ENCODE measurements at places on chromosomes 1 and 21.

DNA sequence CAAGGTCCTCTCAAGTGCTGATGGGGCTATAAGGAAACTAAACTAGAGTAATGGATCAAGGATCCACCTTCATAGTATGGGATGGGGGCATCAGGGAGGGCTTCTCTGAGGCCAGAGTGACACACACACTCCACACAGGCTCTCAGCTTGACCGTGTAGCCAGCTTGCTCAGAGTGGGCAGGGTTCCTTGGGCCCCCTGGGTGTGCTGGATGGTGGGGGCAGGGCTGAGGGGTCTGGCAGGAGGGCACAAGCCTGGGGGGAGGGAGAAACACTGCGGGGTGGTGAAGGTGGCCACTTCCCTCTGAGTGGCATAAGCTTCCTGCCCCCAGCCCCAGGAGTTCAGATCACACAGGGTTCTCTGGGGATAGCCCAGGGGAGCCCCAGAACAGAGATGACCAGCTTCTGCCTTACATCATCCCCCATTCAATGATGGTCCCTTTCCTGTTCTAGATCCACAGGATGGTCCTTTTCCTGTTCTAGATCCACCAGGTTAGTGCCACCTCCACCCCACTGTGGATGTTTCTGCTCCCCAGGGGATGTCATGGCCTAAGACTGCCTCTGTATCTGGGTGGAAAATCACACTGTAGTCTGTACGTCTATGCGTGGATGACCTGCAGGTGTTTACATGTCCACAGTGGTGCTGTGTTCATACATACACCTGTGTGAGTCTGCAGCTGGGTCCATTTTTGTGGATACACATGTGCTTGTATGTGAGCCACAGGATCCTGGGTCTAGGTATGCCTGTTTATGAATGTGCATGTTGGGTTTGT lies 525.0 kb downstream of the PTPRU start:
- no peak for DNase-seq

DNA sequence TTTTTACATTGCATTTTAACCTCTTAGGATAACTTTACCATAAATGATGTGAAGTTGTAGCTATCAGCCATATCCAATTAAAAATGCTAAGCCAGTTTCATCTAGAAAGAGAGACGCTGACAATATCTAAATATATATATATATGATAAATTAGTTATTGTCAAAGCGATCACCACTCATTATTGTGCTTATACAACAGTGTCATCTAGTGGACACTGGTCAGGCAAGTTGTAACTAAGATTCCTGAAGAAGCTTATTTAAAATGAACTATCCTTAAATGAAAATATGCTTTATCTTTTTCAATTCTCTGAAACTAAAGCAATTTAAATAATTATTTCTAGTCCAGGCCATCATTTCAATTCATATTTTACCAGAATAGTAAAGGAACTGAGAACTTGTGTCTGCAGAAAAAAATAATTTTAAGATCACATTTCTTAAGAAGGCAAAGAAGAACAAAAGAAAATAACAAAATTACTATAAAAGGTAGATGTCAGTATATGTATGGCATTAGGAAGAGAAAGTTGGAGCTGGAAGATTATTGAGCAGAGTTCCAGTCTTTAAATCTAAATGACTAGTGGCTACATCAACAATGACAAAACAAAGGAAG lies 193.3 kb upstream of the SNX7 start:
- no peak for DNase-seq

- no peak for DNase-seq
Observed at GRCh38 chr1:186518395-186518794, 57.5 kb upstream of the PDC start.

DNA sequence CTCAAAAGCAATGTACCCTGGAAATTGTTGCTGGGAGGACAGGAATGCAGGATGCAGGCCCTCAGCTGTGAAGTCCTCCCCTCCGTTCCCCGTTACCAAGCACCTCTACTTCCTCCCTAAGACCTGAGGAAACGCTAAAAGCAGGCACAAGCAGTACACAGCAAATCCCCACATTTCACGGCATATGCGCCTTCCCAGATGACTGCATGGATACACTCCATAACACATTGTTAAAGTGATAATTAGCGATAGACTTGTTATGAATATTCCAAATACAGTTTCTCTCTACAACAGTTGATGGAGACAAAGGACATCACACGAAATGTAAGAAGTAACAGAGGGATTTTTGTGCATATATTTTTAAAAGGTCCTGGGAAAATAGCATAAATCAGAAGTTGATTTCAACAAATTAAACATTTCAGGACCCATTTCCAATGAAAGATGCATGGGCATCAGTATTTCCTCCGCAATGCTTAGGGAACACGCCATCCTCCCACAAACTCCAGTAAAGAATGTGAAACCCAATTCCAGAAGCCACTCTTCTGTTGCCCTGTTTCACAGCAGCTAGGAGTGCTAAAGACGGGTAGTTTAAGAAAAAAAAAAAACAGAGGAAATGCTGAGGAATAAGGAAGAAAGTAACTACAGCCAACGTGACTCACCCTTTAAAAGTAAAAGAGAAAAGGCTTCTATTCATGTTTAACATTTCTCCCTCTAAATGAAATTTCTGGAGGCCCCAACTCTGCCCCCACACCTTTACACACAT lies 75.5 kb downstream of the HIVEP3 start:
- no peak for DNase-seq

DNA sequence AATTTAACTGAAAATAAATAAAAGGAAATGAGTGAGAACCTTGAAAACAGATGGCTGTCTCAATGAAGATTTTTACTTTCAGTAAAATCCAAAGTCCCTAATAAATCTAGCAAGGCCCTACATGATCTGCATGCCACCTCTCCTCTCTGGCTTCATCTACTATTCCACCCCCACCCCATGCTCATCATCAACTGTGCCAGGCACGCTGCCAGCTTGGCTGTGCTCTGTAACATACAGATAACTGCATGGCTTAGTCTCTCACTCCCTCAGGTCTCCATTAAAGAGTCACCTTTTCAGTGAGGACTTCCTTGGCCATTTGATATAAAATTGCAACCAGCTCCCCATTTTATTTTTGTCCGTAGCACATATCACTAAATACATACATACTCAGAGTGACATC lies 26.7 kb downstream of the RGSL1 start:
- DNase-seq, result no peak

DNA sequence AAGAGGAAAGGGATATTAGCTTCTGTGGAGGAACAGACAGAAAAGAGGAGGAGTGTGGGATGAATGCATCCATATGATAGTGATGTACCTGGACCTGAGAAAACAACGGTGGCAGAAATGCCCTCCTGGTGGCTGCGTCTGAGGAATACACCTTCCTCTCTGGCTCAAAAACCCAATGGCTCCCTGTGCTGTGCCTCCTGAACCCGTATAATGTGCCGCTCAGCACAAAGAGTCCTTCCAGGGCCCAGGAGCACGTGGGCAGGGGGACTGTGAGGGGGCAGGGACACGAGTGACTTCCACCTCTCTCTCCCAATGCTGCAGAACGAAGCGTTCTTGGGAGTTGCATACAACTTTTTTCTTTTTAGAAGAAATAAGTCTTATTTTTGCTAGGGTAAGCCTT lies 31.2 kb downstream of the IRF2BP2 start:
- no peak for DNase-seq

DNA sequence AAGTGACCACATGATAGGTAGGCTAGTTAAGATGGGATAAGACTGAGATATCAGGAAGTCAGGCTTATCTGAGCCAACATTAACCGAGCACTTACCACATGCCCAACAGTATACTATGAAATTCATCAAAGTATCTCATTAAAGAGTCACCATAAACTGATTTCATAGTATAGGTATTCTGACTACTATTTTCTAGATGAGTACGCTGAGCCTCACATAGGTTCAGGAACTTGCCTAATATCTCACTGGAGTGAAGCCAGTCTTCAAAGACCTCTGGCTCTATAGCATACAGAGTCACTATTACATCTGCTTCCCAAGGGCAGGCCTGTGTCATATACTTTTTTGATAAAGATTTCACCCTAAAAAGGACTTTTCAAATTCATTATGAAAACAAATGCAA lies 115.6 kb upstream of the NGF start:
- DNase-seq, result no peak

DNA sequence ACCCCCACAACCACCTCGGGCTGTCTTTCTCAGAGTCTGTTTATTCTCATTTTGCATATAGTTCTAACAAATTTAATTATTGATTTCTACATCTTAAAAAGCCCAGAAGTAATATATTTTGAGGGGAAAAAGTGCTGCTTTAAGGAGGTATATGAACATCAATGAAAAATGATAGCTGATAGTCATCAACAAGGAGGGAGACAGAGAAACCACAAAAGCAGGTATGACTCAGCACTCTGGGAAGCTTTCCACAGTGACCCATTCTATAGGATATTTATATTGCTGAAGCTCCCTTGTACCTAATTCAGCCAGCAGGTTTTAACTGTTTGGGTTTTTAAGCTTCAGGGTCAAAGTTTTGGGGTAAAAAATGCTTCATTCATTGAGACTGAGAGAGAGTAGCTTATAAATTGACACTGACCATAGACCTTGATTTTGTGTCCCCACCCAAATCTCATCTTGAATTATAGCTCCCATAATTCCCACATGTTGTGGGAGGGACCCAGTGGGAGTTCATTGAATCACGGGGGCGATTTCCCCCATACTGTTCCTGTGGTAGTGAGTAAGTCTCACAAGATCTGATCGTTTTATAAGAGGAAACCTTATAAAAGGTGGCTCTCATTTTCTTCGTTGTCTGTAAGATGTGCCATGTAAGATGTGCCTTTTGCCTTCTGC lies 27.4 kb downstream of the VANGL1 start:
- DNase-seq, result no peak

DNA sequence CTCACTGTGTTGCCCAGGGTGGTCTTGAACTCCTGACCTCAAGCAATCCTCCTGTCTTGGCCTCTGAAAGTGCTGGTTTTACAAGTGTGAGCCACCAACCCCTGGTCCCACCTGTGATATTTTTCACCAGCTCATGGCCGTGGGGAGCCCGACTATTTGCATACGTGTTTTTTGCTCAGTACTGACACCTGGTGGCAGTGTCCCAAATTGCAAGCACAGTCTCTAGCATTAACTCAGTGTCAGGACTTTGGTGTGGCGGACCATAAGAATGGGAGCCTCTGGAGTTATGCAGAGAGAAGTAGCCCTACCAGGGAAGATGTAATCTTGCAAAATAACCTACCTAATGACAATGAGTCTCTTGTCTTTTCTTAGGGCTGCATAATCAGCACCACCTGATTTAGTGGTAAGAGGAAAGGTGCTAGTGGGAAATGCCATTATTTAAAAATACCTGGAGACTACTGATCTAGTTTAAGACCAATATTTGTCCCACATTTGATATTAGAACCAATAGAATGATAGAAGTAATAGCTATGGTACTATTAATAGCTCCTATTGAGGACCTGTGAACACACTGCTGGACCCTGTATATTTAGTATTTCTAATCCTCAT lies 305.4 kb downstream of the DISC1 start:
- peak; percentile 8 for DNase-seq

- no peak for DNase-seq
Observed at GRCh38 chr21:46626975-46627501, 8.4 kb upstream of the PRMT2 start.

GRCh38 chr1:156599811-156600210 lies 1.5 kb downstream of the GPATCH4 start:
- no peak for DNase-seq

- no peak for DNase-seq
Observed at GRCh38 chr1:85074365-85074964, 26.2 kb upstream of the MCOLN3 start.

GRCh38 chr1:96741335-96741734 lies 19.8 kb downstream of the PTBP2 start:
- no peak for DNase-seq

GRCh38 chr1:23100074-23100748 lies 68.4 kb downstream of the LUZP1 start:
- DNase-seq, result peak; percentile 59

DNA sequence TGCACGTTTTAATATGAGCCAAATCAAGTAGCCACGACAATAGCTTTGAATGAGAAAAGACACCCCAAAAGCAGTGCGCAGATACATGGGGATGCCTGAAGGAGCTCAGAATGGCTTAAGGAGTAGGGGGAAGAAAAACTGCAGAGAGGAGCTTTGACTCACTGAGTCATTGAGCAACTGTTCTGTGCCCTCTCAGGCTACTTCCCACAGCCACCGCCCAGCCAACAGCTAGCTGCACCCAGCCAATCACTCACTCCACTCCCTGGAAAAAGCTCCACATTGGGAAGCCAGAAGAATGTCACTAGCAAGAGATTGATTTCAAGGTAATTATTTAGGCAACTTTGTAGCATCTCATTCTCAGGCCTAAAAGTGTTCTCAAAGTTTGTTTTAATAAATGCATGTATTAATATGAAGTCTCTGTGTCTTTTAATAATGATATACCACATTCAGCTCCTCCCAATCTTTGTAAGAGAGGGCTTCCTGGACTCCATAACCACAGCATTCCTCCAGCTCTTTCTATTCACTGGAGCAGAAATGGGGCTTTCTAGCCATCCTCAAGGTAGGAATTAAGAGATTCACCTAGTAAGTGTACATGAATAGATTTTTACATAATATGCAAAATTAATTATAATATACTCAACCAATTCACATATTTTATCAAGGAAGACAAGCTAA lies 16.8 kb downstream of the DUSP10 start:
- DNase-seq, result no peak

GRCh38 chr1:36419140-36419539 lies 21.4 kb upstream of the LSM10 start:
- no peak for DNase-seq

- DNase-seq, result no peak
Observed at GRCh38 chr1:160577671-160578070, 1.6 kb downstream of the CD84 start.

DNA sequence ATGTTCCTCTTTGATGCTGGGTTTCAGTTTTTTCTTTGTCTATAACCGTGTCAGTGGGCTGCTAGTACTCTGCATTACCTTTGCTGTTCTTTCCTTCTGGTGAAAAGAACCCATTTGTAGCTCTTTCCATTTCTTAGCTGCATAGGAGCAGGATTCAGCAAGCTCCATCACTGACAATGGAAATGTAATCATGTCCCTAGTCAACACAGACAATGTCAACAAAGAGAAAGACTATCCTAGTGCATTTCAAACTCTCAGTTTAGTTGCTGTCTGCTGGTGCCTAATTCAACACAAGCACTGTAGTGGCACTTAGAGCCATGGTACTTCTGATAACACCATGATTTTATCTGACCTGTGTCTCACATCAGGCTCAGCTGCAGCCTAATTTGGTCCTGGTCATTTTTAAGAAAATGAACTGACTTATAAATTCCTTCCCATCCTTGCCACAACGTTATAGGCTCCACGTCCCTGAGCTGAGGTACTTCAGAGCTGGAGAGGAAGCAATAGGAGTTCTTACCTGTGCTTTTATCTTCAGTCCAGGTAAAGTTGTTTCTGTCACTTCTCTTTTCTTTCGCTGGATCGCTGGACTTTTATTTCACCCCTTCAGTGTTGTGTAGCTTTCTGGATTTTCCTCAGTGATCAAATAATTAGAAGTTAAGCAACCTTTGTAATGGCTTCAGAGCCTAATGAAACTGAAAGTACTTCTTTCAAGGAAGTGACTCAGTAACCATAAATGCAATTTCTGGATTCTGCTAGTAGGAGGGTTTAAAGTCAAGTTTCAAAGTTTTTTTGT lies at the start of gene GBP3:
GBP3 (minus strand) TSS at position 700 of the 793 bp plus-strand sequence. CDS start 2,145 bp downstream, outside the sequence.
- peak; percentile 40 for DNase-seq

Data from CD4-positive, alpha-beta T cell treated with Interleukin-6 at 100 ng/mL for 8 hours (primary cell).